ENCODE measurements at places on chromosomes 6 and 20.

DNA sequence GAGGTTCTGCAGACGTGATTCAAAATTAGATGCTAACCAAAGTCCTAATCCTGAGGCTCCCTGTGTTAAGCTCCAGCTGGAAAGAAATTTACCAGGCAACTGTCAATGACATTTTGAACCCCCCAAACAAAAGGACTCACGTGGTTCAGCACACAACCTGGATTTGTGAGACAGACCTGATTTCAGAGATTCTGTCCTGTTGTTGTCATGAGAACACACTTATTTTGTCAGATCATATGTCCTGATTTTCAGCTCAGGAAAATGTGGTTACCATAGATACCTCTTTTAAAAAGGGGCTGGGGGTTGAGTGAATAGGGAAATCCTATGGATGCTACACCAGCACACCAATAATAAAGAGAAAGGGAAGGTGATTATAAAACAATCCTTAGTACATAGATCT lies 61.6 kb downstream of the MTFR2 start:
- DNase-seq, result no peak

DNA sequence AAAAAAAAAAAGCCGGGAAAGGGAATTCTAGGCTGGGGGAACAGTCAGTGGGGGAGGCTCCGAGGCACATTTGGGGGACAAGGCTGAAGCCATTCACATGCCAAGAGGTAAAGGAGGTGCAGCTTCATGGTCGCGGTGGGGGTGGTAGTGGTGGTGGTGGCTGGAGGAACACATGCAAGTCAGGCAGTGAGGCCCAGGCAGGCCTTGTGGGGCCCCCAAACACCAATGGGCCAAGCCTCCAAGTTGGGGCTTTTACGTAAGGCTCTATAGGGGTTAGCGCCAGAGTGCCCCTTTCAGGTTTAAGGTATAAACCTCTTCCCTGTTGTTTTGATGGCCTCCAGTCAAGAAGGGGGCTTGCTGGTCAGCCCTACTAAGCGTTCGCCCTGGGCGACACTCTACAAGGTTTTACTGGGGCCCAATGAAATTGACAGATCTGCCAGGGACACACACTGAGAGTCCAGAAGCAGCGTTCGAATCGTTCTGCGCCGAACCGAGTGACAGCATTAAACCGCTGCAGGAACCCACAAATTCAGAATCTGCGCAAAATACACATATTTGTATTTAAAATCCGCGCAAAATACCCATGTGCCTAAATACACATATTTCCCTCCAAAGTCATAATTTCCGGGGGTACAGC lies 818 bp upstream of the AP5S1 start:
- DNase-seq, result no peak

DNA sequence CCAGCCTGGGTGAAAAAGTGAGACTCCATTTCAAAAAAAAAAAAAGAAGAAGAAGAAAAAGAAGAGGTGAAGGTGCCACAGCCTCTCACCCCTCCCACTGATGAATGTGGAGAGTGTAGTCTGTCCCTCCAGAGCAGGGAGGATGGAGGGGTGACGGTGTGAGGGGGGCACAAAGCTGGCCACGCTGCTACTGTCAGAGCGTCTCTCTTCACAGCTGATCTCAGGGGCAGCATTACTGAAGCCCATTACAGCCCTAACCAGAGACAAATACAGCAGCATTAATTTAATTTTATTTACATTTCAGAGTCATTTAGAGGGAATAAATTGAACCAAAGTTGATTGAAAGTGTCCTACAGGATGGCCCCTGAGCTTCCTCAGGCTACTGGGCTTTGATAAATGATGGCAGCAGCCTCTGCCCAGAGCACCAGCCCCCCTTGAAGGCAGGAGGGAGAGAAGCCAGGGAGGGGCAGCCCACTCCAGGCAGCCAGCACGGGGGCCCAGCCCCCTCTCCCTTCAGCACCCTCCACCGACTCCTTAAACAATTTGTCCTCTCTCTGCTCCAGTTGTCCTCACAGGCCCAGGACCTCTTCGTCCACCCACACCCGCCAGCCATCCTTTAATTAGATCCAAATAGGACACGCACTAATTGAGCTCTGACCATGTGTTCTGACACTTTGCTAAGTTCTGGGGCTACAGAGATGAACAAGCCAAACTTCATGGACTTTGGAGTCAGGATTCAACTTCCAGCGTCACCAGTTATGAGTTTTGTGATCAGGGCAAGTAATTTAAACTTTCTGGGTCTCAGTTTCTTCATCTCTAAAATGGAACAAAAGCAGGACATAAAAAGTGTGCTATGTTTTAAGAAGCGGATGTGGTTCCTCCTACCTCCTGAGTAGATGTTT lies 18.6 kb upstream of the ZFAND3 start:
- no peak for DNase-seq

DNA sequence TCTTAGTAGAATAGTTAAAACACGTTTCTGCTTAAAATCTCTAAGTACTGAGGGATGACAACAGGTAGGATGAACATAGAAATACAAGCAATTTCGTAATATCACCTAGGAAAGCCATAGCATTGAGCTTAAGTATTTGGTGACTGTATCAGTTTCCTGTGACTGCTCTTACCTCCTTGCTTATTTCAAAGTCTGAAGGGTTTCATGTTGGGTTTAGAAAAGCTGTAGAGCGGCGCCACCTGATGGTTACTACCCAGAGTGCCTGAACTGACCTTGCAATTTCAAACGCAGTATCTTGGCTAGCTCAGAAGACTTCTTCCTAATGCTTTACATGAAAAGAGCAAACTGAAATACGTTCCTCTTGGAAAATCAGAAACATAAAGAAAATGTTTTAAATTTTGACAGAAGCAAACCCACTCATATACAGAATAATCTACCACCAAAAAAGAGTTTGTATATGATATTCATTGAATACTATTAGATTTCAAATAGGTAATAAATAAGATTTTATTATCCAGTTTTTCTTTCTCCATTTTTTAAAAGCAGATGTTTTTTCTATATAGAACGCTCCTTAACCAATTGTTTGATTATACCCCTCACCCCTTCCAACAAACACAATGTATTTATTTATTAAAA lies 82.3 kb upstream of the RIPOR2 start:
- peak; percentile 92 for DNase-seq

GRCh38 chr6:160400446-160400845 lies 52.3 kb downstream of the SLC22A3 start:
- DNase-seq, result no peak

DNA sequence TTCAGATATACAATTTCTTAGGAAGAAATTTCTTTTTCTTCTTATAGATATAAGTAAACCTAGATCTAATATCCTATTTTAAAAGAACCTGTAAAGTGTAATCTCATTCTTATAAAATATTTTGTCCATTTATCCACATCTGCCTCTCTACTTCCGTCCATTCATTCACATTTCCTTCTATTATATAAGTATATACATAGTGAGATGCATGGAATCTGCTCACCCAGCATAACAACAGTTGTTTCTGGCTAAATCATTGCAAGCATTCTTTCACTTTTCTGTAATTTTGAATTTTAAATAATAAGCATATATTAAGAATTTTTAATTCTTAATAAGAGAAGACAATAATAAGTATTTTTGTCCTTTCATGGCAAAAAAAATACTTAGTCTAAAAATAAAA lies 45.4 kb downstream of the CEP162 start:
- no peak for DNase-seq

- DNase-seq, result no peak
Measured at GRCh38 chr6:91268941-91269340, 682.1 kb upstream of the MAP3K7 start.

- DNase-seq, result no peak
Measured at GRCh38 chr20:53941680-53942471, 128.5 kb downstream of the BCAS1 start.

DNA sequence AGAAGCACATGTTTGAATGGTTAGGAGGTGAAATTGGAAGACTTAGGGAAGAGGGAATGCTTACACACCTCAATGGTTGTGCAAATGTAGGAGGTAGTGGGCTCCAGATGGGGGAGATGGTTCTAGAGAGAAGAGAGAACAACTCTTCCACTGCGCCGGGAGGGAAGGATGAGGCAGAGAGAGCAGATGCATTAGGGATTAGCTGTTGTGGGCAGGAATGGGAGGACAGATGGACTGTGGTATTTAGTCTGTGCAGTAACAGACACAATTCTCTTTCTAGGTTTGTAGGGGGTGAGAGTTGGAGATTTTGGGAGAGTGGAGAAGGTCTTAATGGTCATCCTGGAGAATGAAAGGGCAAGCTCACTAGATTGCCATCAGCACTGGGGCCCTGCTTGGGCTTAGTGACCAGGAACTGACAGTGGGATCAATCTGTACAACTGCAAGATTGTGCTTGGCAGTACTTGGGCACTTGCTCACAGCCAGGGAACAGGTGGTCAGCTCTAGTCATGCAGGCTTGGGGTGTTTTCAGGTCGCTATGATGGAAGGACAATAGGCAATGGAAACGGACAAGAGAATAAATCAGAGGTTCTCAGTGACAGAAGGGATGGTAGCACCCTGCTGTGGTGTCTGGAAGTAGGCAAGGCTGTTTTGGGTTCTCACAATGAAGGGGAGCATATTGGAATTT lies 182.0 kb upstream of the MYLIP start:
- DNase-seq, result no peak

Measured in AML-193 (cell line).